ENCODE measurements at places on chromosomes 5 and 9. TPM values are rescaled to one million over a fixed set of nuclear protein-coding genes. Genes with fewer than 3 reads are reported as not detected.

TNC gene
- total RNA-seq = 1.2 TPM

PCDHB2 gene
- total RNA-seq = 4.1 TPM

SMIM32 gene
- total RNA-seq = not detected

OR1L8 gene
- total RNA-seq = not detected

CWC27 gene
- total RNA-seq = 15.5 TPM

CCL27 gene
- not detected for total RNA-seq

FAM200C gene
- total RNA-seq = 2.5 TPM
